ENCODE measurements at places on chromosomes 16 and 17.

DNA sequence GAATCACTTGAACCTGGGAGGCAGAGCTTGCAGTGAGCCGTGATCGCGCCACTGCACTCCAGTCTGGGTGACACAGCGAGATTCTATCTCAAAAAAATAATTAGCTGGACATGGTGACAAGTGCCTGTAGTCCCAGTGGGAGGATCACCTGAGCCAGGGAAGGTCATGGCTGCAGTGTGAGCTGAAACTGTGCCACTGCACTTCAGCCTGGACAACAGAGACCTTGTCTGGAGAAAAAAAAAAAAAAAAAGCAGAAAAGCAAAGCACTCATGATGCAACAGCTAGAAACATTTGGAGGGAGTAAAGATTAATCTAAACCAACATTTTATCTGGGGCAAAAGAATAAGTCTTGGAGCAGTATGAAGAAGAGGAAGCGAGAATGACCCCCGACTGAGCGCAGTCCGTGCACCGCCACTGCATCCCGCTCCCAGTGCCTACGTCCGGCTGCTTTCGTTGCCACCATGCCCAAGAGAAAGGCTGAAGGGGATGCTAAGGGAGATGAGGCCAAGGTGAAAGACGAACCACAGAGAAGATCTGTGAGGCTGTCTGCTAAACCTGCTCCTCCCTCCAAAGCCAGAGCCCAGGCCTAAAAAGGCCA is 8.2 kb downstream of the PRPSAP1 start:
- DNase-seq: no peak

- DNase-seq: no peak
Observed at GRCh38 chr17:28982131-28982793, 23.6 kb downstream of the SEZ6 start.

GRCh38 chr17:55587608-55588139 is 76.4 kb upstream of the SMIM36 start:
- no peak for DNase-seq

- DNase-seq: no peak
Observed at GRCh38 chr16:56422896-56423441, 2.4 kb downstream of the AMFR start.

DNA sequence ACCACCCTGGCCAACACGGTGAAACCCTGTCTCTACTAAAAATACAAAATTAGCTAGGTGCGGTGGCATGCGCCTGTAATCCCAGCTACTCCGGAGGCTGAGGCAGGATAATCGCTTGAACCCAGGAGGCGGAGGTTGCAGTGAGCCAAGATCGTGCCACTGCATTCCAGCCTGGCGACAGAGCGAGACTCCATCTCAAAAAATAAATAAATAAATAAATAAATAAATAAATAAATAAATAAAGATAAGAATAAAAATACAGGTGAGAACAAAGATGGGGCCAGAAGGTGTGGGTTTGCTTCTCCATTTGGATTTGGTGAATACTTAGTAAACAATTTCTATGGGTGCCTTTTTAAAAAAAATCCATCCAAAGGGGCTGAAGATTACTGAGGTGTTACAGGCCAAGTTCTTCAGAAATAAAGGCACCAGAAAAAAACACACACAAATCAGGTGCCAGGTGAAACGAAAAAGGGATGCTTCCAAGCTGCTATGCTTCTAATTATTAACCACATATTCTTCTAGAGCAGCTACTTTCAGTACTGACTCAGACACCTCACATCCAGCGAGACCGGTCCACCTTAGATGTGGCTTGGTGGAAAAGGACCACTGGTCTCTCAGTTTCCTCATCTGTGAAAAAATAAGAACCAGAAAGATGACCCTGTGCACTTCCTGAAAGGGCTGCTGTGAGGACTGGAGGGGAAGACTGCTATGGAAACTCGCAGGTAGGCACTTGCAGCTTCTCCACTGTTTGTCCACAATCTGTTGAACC is 9.2 kb downstream of the GLYR1 start:
- no peak for DNase-seq

DNA sequence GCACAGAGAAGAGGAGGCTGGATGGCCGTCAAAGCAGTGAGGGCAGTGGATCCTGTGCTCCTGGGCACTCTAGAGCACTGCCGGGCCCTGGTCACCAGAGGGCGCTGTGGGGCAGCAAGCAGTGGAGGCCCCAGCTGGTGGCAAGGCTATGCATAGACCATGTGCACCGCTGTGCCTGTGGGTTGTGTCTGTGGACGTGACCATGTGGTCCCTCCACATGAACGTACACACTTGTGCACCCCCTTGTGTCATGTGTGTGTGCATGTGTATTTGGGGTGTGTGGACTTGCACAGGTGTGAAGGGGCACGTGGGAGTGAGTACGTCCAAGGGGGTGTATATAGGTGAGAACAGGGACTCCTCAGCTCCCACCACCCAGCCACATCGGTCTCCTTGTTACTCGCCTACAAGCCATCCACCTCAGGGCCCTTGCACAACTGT is 4.4 kb upstream of the MAP2K3 start:
- peak; percentile 53 for DNase-seq

DNA sequence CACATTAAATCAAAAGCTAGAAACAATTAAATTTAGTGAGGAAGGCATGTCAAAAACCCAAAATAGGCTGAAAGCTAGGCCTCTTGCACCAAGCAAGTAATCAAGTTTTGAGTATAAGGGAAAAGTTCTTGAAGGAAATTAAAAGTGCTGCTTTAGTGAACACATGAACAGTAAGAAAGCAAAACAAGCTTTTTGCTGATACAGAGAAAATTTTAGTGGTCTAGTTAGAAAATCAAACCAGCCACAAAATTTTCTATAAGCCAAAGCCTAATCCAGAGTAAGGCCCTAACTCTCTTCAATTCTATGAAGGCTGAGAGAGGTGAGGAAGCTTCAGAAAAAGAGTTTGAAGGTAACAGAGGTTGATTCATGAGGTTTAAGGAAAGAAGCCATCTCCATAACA is 116.2 kb downstream of the CYB561 start:
- no peak for DNase-seq

GRCh38 chr17:69062860-69063581 is 2.3 kb upstream of the ABCA9 start:
- DNase-seq: no peak

GRCh38 chr17:73644145-73645049 is at the start of gene SDK2:
TSS of gene SDK2 (minus strand) at chr17:73644445. CDS start at chr17:73644088, 357 bp downstream.
- DNase-seq: no peak

DNA sequence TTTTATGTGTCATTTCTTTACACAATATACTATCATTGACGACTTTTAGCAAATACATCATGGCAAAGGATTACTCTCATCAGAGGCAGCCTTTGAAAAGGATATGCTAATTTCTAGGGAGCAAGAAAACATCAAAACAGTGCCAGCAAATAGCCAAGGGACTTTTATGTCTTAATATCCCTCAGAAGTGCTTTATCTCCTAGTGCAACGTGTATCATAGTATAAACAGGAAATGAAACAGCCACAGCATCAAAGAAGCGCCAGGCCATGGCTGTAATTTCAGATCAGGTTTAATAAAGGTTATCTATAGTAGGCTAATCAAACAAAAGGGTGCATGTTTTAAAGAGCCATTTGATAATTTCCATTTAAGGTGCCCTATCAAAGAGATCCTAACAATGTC is 159.9 kb downstream of the AXIN2 start:
- DNase-seq: no peak

- DNase-seq: no peak
Observed at GRCh38 chr16:74768239-74768638, 6.4 kb downstream of the FA2H start.

- DNase-seq: no peak
Observed at GRCh38 chr16:66277311-66278070, 89.0 kb upstream of the CDH5 start.

GRCh38 chr17:34990921-34991365 is 10.6 kb downstream of the LIG3 start:
- no peak for DNase-seq
